GOT3 (cell line): ENCODE measurements at places on chromosomes 11 and 22.

GRCh38 chr11:86067851-86068137 lies 1.1 kb downstream of the PICALM start:
- DNase-seq: no peak

GRCh38 chr11:87116185-87116584 lies 78.5 kb downstream of the TMEM135 start:
- DNase-seq: no peak

DNA sequence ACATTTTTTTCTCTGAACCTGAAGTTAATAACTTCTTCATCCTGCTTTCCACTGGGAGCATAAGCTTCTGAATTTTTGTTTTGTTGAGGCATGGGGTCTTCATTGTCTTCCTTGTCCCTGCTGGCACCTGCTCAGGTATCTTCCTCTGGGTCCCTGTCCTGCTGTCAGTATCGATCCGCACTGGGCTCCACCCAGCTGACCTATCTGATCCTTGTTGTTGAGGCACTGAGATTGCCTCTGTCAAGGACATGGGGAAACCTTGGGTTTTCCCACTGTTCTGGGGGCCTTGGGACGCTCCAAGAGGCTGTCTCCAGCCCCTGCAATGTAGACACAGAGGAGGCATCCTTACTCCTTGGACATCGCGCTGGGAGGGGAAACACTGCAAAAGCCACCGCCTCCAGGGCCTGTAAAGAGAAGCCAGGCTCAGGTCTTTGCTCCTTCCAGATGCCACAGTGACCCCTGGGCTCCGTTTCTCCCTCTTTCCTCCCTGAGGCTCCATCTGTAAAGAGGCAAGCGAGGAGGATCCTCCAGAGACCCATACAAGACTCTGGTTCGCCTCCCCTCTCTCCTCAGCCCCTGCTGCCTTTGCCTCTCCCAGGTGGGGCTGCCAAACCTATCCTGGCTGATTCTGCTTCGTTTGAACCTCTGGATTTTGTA lies 8.6 kb upstream of the RBFOX2 start:
- DNase-seq: no peak

GRCh38 chr11:83954780-83955179 lies 668.6 kb upstream of the CCDC90B start:
- no peak for DNase-seq

DNA sequence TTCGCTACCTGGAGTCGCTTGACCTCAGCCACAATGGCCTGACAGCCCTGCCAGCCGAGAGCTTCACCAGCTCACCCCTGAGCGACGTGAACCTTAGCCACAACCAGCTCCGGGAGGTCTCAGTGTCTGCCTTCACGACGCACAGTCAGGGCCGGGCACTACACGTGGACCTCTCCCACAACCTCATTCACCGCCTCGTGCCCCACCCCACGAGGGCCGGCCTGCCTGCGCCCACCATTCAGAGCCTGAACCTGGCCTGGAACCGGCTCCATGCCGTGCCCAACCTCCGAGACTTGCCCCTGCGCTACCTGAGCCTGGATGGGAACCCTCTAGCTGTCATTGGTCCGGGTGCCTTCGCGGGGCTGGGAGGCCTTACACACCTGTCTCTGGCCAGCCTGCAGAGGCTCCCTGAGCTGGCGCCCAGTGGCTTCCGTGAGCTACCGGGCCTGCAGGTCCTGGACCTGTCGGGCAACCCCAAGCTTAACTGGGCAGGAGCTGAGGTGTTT lies 12.8 kb downstream of the TSKU start:
- DNase-seq: no peak

- no peak for DNase-seq
Measured at GRCh38 chr11:120682866-120683265, 171.3 kb downstream of the GRIK4 start.

DNA sequence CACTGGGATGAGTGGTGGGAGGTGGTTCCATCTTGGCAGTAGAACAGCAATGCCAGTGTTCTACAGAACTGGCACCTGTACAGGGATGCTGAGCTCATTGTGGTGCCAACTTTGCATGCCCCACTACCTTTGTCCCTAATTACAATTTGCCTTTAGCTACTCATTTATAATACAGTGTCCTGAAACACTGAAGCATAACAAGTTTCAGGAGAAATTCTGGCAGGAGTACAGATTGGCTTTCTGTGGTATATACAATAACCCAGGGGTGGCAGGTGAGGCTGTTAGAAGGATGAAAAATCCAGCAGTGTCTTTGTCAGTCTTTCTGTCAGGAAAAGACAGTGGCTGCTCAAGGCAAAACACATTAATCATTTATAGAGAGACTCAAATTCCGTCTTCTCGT lies 240.3 kb downstream of the FAM76B start:
- DNase-seq: no peak

DNA sequence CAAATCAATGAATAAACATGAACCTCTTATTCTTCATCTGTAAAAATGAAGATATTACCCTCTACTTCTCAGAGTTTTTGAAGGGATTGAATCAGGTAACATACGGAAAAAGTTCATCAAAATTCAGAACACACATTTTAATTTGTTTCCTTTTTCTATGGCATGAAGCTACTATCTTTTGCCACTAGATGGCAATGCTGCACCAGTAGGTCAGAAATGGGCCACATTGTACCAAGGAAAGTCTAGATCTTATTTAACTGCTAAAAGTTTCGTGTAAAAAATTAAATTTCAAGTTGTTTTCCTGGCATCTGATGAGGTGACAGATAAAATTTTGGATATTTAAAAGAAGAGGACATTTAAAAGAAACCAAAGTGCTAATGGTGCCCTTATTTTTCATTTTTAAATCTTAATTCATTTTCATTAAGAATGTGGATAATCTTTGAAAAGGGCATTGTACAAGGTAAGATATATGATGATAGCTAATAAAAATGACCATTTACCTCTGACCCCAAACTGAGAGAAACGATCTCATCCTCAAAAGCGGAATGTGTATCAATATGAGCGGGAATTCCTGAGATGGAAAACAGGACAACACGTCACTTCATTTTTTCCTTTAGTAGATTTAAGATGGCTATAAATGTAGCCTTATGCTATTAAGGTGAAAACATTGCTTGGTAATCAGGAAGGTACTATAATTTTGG lies 16.1 kb downstream of the ALKBH8 start:
- DNase-seq: no peak
